ENCODE measurements at places on chromosomes 11 and 22.

DNA sequence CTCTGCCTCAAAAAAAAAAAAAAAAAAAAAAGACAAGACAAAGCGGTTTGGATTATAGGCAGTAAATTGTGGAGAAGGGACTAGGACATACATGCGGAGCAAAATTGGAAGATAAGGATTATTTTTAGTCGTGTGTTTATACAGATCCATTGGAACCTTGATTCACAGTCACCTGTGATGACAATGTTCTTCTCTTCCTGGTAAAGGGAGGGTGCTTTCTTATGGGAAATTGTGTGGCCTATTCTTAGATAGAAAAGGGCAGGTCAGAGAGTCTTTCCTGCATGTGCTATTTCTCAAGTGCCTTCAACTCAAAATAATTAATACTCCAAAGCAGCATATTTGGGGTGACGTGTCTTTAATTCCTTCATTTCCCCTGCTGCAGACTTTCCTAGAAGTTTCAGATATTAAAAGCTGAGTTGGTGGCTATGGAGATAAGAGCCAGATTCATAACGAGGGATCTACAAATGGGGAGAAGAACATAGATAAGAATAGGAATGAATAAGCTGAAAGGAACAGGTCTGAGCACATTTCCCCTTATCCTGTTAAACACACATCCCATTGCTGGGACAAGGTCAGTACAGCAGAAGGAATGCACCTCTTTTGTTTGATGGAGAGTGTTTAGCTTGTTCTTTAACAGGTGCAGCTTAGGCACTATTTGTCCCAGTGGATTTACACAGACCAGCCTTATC lies 22.5 kb downstream of the GSTT2B start:
- DNase-seq = no peak

- DNase-seq = peak; percentile 1
Observed at GRCh38 chr11:69213964-69214363, 58.2 kb downstream of the SMIM38 start.

DNA sequence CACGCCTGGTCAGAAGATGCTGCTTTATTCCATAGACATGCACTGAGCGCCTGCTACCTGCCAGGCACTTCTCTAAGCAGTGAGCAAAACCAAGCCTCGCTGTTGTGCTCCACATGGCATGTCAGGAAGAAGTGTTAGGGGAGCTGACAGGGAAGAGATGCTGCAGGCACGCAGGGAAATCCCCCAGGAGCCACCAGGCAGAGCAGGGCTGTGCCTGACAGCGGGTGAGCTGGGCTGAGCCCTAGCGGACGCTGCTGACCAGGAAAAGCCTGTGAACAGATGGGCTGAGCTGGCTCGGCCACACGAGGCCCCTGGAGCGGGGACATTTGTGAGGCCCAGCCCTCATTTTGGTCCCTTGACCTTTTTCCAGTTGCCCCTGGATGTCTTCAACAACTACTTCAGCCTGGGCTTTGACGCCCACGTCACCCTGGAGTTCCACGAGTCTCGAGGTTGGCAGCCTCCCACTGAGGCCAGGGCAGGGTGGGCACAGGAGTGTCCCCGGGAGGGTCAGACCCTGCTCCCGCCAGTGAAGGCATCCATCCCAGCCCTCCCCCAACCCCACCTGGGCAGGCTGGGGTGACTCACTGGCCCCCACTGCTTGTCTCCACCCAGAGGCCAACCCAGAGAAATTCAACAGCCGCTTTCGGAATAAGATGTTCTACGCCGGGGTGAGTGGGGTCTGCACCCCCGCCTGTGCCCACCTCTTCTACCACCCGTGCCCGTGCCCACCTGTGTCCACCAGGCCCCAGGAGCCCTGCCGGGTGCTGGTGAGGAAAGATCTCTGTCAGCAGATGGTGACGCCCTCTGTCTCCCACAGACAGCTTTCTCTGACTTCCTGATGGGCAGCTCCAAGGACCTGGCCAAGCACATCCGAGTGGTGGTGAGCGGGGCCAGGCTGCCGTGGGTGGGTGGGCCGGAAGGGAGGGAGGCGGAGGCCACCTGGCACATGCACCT lies 7.4 kb upstream of the MDK start:
- DNase-seq = no peak

GRCh38 chr11:129018126-129018525 lies 75.5 kb upstream of the TP53AIP1 start:
- DNase-seq = no peak

- peak; percentile 7 for DNase-seq
Observed at GRCh38 chr11:43578346-43579170, 102.0 kb upstream of the HSD17B12 start.

GRCh38 chr22:27874185-27874584 lies 44.9 kb downstream of the PITPNB start:
- no peak for DNase-seq

GRCh38 chr11:32890843-32891656 lies 1.6 kb upstream of the QSER1 start:
- no peak for DNase-seq

DNA sequence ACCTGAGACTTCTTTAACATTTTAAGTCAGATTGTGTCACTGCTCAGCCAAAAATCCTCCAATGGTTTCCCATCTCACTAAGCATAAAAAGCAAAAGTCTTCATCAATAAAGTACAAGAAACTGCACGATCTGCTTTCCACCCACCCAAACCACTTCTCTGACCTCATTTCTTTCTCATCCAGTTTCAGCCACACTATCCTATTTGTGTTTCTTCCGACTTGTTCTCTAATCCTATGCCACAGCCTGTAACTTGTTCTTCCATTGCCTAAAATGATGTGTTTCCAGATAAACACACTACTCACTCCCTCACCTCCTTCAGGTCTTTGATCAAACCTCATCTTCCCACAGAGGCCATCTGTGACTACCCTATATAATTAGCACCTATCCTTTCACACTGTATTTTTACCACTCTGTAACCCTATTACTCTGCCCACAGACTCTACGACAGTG lies 28.4 kb downstream of the ARHGAP32 start:
- DNase-seq = no peak

GRCh38 chr11:123718063-123718462 lies 23.4 kb downstream of the ZNF202 start:
- DNase-seq = no peak

DNA sequence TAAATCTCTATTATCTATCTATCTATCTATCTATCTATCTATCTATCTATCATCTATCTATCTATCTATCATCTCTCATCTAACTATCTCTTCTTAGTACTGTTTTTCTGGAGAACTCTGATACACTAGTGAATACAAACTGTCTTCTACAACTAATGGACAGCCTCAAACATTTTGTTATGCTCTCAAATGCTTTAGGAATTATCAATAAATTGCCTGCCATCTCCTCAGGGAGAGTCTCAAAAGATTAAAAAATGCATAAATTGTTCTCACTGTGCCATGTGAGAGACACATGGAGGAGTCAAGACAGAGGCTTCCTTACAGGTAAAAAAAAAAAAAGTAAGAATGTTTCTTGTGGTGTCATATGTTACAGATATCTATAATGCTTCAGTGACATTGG lies at the start of gene OR8K3:
Gene OR8K3, plus strand, starts transcription at position 301 of the 400 bp plus-strand sequence. CDS start 3,163 bp downstream, outside the sequence.
- DNase-seq = no peak

- no peak for DNase-seq
Observed at GRCh38 chr11:690738-691633, 4.0 kb downstream of the DEAF1 start.

- no peak for DNase-seq
Observed at GRCh38 chr11:612201-612960, 3.4 kb downstream of the IRF7 start.

- DNase-seq = no peak
Observed at GRCh38 chr11:106456647-106457046, 379.2 kb downstream of the AASDHPPT start.

GRCh38 chr11:81197396-81197795 lies 1536.3 kb downstream of the FAM181B start:
- DNase-seq = no peak

GRCh38 chr11:95703049-95703448 lies 86.5 kb downstream of the FAM76B start:
- peak; percentile 39 for DNase-seq

DNA sequence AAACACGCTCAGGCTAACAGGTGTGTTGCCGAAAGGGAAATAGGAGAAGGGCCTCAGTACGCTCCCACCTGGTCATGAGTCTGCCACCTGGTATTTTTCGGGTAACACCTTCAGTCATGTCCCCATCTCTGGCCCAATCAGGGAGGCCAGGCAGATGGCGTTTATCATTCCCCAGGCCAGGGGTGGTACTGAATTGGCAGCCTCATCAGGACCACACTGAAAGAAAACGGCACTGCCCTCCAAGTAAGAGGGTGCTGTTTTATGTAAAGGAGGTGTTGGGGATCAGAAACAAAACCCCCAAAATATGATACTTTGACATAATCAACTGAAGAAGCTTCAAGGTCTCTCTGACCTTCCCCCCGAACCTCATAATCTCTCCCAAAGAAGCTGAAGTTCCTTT lies 58.9 kb downstream of the RCN1 start:
- DNase-seq = no peak

DNA sequence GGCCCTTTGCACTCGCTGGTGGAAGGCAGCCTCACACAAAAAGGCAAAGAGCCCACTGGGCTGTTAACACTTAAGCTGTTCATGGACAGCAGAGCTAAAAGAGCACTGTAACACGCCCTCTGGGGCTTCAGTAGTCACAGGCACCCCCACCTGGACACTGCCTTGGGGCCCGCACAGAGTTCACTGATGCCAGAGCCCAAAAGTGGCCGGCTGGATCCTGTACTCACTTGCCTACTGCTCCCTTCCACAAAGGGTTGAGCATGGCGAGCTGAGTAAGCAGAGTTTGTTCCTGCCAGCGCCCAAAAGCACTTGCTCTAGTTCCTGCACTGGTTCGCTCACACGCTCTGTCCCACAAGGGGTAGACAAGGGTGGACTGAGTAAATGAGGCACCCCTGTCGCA lies 78.8 kb downstream of the RELT start:
- DNase-seq = no peak

- DNase-seq = no peak
Observed at GRCh38 chr11:120863359-120863758, 160.5 kb upstream of the TBCEL start.

DNA sequence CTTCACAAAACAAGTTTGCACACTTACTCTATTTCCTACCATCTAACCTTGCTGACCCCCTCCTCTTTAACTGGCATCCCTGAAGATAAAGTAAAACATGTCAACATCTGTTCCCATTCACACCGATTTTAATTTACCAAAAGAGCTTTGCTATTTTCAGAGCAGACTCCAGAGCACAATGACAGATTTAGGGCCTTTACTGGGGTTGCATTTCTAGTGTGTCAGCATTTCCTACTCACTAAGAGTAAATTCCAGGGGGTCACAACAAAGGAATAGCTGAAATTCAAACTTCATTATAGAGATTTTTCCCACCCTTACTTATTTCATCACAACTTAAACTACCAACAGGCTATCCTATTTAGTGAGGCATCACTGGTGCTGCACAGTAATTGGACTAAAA lies 60.8 kb downstream of the SOX6 start:
- DNase-seq = no peak

DNA sequence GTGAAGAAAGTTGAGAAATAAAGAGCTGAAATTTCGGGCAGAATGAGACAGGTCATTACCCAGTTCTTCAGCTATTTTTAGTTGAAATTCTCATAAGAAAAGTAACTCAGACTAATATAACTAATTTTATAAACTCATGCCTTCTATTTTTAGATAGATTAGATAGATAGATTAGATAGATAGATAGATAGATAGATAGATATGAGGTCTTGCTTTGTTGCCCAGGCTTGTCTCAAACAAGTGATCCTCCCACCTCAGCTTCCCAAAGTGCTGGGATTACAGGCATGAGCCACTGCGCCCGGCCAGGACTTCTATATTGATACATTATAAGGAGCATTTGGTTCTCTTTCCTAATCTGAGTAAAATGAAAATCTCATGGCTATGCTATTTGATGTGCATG lies 26.9 kb upstream of the OR8G1 start:
- no peak for DNase-seq

DNA sequence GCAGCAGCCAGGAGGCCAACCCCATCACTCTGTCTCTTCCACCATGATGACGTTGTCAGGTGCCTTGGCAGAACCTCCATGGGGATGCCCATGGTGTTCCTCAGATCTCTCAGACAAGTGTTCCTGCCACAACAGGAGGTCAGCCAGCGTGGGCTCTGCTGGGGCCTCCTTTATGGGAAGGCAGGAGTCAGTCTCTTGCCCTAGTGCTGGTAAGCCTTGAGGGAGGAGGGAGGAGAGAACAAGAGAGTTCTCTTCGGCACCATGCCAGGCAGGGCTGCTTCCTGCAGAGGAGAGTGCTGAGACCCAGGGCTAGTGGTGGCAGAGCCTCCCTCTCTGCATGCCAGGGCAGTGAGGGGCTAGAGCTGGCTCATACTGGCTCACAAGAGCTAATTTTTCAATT lies 32.5 kb downstream of the GNAZ start:
- no peak for DNase-seq

DNA sequence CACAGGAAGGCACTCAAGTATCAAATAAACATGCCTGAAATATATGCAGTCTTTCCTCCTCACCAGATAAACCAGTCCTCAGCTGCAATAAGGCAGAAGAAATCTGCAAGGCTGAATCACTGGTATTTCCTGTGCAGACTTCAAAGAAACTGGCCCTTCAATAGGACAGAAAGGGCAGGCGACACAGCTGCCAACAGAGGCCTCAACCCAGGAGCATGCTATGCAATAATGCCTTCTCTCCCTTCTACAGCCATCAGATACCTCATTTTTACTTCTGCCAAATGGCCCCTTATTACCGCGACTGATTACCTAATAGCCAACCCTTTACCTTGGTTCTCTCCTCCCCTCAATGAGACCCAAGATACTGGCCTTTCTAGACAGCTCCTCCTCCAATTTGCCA lies 8.0 kb downstream of the NUMA1 start:
- no peak for DNase-seq

DNA sequence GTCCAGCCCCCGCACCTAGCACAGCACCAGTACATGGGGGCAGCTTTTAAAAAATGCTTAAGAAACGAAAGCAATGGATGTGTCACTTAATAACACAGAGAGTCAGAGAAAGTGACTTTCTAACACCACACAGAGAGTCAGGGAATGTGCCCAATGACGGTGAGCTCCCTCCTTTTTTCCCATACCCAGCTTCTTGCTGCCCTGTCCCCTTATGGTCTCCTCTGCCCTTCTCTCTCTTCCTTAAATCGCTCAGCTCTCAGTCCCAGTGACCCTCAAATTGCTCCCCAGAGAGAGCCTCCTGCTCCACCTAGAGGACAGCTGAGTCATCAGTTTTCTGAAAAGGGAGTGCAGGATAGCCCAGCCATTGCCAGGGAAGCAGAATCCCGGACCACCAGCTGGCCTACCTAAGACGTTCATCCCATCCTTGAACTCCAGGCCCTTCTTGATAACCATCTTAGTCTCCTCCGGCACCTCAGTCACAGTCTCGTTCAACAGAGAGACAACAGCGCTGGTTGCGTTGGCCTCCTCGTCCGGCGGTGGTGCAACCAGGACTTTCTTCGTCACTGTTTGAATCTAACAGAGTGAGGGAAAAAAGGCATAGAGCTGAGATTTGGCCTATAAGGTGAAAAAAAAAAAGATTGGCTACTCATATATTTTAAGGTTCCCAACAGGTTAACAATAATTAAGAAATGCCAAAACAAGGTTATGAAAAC lies 113.5 kb downstream of the SLC1A2 start:
- no peak for DNase-seq

GRCh38 chr22:30225220-30225927 lies 21.2 kb downstream of the LIF start:
- no peak for DNase-seq

- peak; percentile 32 for DNase-seq
Observed at GRCh38 chr11:134332189-134332631, 422 bp downstream of the GLB1L2 start.

- DNase-seq = no peak
Observed at GRCh38 chr11:130295657-130296056, 19.1 kb downstream of the ZBTB44 start.

- DNase-seq = no peak
Observed at GRCh38 chr22:20025401-20026203, 4.7 kb downstream of the TANGO2 start.

Data from stimulated activated naive CD8-positive, alpha-beta T cell treated with anti-CD3 and anti-CD28 coated beads, Interleukin-15, Interleukin-2, amounts not matched to agents 100 U/mL and 50 U/mL, for 24 hours (primary cell).